Stimulated activated CD4-positive, alpha-beta T cell treated with anti-CD3 and anti-CD28 coated beads, TNF-alpha, amount 100 ng/mL, for 48 hours (primary cell): ENCODE measurements at places on chromosomes 7 and 10.

DNA sequence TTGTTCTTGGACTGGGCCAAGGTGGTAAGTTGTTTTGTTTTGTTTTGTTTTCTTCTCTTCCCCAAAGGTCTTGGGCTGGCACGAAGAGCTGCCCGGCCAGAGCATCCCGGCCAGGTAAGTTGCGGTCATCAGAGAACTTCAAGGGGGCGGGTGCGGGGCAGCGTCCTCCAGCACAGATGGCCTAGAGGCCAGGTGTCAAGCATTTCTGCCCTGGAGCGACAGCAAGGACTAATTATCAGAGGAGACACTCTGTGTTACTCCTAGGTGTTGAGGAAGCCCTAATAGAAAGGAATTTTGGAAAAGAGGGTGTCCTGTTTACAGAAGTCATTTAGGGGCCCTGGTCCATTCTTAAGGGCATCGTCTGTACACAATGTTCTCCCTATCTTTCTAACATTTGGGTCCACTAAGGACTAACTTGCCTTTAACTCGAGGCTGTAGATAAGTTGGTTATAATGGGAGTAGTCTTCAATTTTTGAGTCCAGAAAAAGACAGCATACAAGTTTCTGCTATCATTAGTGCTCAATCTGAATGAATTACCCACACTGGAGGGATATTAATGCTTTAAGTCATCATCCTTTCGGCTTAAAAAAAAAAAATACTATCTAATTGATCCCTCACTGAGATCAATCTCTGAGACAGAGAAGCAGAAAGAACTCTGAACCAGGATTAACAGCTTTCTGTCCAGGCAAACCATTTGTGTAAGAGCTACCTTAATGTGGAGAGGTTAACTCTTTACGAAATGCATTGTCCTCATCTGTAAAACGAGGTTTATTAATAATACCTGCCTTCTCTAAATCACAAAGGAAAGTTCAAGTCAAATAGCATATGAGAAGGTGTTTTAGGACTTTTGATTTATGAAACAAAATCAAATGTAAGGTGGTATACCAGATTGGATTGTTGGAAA, 1.5 kb downstream of the ITGB8 start:
- DNase-seq = no peak

DNA sequence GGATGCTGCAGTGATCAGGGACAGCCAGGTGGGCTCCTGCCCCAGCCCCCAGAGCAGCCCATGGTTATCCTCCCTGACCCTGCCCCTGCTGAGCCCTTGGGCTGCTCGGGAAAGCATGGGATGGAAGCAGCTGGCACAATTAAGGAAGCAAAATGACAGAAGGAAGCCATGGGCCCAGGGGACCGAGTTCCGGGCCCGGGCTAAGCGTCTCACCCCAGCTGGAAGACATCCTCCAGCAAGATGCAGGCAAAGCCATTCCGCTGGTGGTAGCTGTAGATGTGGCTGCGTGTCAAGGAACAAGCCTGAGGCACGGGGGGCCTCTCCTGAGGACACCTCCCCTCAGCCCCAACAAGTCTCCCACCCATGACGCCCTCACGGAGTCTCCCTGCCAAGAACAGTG, 1.1 kb downstream of the ATG9B start:
- no peak for DNase-seq

DNA sequence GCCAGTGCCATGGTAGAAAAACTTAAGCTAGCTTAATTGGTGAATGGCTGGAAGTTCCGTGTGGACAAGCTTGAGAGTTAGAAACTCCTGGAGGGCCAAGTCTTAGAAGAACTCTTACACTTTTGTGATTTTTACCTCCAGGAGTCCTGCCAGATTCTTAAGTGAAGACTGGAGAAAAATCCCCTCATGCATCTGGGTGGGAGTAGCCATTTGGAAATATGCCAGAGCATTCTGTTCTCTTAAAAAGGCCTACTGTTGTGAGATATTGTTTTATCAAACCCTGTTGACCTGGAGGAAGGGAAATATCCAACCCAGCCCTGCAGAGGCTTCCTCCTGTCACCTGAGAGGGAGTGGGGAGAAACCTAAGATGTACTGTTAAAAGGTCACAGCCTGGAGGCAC, 17.6 kb upstream of the MCM10 start:
- DNase-seq = no peak

DNA sequence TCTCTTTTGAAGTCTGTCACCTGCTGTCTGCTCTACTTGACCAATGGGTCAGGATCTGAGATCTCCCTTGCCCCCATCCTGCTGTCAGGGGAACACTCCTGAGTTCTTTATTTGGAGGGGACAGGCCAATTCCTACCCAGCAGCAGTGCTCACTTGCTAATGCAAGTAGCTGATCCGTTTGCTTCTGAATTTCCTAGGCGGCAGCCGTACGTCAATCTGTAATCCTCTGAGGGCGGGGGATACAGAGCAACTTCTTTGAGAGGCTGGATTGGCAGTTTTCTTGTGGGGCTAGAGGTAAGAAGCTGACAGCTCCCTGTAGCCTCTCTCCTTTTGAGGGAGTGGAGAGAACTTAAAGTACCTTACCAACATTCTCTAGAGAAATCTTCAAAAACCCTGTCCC, 36.6 kb downstream of the TYW1 start:
- DNase-seq = no peak

DNA sequence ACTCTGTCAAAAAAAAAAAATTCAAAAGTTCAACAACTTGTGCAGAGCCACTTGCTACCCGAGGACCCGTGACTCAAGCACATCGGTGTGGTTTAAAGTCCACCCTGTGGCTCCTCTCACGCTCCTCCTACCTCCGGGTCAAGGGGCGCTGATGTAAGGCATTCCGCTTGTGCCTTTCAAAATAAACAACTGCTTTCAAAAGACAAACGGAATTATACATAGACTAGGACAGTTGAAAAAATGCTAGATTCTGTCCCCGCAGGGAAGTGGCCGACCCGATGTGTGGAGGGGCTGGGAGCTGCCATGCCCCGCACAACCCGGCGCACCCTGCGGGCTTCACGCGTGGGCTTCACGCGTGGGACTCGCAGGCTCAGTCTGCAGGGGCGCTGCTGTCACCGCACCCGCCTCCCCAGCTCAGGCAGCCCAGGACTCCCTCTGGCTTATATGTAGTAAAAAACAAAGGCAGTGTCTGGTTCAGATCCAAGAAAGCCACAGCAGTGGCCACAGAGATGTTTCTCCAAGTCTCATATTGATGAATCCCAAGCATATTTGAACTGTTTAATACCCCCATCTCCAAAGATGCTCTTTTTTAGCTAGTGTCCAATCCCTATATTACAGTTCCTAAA, 239.7 kb upstream of the INHBA start:
- no peak for DNase-seq

GRCh38 chr7:76037310-76037709, 10.5 kb downstream of the STYXL1 start:
- DNase-seq = no peak

- DNase-seq = no peak
These were observed 51.0 kb downstream of the AMZ1 start for GRCh38 chr7:2738766-2739549.

- DNase-seq = no peak
These were observed 68.2 kb downstream of the C10orf143 start for GRCh38 chr10:130042381-130042780.
